ENCODE measurements at places on chromosomes 5 and 9. TPM values are rescaled to one million over a fixed set of nuclear protein-coding genes. Genes with fewer than 3 reads are reported as not detected.

FOXD4L4 gene
- total RNA-seq, result not detected

SPATA31C1 gene
- not detected for total RNA-seq

SPATA6L gene
- 3.3 TPM for total RNA-seq

SLC6A19 gene
- not detected for total RNA-seq

DDX4 gene
- not detected for total RNA-seq

GDA gene
- not detected for total RNA-seq

IL13 gene
- not detected for total RNA-seq

ALDOB gene
- total RNA-seq, result not detected

FOXD4 gene
- total RNA-seq, result 0.16 TPM

ITGA1 gene
- total RNA-seq, result 222 TPM

PCDHB5 gene
- total RNA-seq, result 6.5 TPM

PHPT1 gene
- total RNA-seq, result 57.1 TPM

OLFM1 gene
- total RNA-seq, result 19.3 TPM

LCN15 gene
- not detected for total RNA-seq

KIF4B gene
- not detected for total RNA-seq

PARP8 gene
- 13.3 TPM for total RNA-seq

TAF11L10 gene
- total RNA-seq, result not detected

CARTPT gene
- total RNA-seq, result 8.4 TPM

NMUR2 gene
- not detected for total RNA-seq

FOXD1 gene
- total RNA-seq, result not detected

NCS1 gene
- total RNA-seq, result 95.3 TPM

ORM2 gene
- not detected for total RNA-seq

NDFIP1 gene
- total RNA-seq, result 77.0 TPM

SPAAR gene
- 3.2 TPM for total RNA-seq

F2RL1 gene
- 0.36 TPM for total RNA-seq
